ENCODE measurements at places on chromosomes 11 and 22.

- DNase-seq = no peak
These were observed 16.8 kb downstream of the PPIL2 start for GRCh38 chr22:21682385-21683175.

- peak; percentile 57 for DNase-seq
These were observed at the start of gene PRR5 for GRCh38 chr22:44701824-44702478. Gene PRR5, plus strand, starts transcription at chr22:44702204. Its CDS starts 271 bp downstream, at chr22:44702475.

GRCh38 chr11:69106031-69106811 is 49.5 kb upstream of the SMIM38 start:
- DNase-seq = no peak

DNA sequence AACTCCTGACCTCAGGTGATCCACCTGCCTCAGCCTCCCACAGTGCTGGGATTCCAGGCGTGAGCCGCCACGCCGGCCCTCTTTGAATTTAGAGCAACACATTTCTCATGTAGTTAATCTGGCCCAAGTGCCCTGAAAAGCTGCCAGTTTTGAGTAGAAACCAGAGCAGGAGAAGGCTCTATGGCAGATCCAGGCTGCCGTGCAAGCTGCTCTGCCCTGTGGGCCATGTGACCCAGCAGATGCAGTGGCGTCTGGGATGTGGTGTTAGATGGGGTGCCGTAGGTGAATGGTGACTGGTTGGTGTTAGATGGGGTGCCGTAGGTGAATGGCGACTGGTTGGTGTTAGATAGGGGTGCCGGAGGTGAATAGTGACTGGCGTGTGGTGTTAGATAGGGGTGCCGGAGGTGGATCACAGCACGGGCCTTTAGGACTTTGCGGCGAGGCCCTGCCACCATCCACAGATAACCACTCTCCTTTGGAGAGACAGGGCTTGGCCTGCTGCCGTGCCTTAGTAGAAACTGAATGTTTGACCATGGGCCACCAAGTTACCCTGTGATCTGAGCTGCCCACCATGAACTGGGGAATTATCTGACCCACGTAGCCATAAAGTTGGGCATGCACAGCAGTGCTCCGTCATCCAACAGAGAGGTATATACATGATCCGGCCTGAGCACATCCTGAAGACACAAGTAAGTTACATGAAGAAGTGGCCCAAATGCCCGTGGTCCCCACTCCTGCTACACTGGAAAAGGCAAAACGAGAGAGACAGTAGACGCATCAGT is 32.7 kb downstream of the ASCL2 start:
- no peak for DNase-seq

GRCh38 chr11:115087791-115088190 is 409.5 kb downstream of the NXPE2 start:
- DNase-seq = no peak

- no peak for DNase-seq
These were observed 147.0 kb downstream of the APOL5 start for GRCh38 chr22:35864545-35865165.

DNA sequence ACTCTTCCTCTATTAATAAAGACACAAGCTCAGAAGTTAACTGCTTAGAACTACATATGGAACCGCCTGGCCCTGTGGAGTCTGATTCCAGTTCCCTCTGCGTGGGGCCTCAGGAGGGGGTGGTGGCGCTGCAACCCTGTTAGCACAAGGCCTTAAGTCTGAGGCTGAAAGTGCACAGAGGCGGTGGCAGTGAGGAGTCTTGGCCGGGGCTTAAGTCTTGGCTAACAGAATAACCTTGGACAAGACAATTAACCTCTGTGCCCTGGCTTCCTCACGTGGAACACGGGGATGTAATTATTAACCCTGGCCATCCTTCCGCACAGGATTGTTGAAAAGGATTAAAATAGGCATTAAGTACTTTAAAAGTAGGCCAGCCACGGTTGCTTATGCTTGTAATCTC is 191.5 kb downstream of the CEP164 start:
- DNase-seq = no peak

DNA sequence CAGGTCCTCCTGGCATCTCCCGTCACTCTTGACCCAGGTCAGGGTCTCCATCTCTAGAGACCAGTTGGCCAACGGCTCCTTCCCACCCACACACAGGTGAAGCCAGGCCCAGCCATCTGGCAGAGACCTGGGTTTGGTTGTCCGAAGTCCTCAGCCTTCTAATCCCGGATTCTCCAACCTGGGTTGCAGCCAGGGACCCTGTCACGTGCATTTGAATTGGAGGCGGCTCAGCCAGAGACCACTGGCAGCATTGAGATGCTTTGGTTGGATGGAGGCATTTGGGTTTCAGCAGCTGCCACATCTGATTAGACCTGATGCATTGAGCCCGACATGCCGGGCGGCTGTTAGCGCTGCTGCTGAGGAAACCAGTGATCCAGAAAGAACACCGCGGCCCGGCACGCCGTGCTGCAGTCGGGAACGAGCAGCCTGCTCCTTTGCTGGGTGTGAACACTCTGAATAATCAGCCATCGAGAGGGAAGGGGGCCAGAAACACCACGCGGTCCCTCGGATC is 163.2 kb downstream of the BRD1 start:
- DNase-seq = no peak

DNA sequence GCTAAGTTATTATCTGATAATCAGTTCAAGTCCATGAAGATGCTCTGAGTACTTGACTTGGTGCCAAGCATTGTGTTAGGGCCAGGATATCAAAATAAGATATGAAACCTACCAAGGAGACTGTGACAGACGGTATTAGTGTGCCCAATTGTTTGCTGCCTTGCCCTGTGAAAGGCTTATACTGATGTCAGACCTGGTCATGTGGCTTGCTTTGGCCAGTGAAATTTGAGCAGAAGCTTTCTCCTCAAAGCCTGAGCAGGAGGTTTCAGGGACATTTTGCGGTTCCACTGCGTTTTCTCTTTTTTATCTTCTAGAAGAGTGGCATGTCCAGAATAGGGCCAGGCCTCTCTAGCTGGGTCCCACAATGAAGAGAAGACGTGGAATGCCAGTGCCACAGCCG is 15.8 kb upstream of the PKNOX2 start:
- no peak for DNase-seq

DNA sequence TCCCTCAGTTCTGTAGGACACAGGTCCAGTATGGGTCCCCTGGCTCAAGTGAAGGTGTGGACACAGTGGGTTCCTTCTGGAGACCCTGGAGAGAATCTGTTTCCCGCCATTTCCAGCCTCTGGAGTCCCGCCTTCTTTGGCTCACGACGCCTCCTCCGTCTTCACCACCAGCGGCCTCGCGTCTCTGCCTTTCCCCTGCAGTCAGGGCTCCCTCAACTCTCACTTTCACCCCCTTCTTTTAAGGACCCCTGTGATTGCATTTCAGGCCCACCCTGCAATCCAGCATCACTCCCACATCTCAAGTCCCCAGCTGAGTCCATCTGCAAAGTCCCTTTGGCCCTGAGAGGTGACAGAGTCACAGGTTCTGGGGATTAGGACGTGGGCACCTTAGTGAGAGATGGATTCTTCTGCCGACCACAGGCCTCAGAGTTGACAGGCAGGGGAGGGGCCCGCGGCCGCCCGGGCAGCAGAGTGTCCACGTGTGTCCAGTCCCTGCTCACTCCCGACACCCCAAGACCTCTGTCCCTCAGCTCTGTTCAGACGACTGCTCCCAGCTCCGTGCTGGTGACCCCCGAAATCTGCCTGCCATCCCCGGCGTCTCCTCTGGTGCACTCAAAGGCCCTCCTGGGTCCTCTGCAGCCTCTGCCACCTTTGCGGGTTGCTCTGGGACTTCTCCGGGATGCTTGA is 36.9 kb upstream of the KRTAP5-7 start:
- no peak for DNase-seq

DNA sequence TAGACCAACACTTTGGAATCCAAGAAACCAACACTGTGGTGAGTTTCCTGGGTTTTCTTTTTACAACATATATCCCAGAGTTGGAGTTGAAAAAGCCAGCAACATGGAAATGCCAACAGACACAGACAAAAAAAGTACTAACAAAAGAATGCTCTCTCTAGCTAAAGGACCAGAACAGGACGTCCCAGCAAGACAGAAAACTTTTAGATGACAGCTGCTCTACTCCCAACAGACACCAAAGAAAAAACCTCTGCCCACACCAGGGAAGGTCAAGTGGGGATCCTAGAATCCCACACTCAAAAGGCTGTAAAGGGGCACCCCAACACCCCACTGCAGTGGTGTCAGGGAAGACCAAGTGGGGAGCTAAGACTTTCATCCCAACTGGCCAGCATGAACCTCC is 23.3 kb downstream of the RRAS2 start:
- DNase-seq = no peak

GRCh38 chr11:59801981-59802638 is 8.5 kb downstream of the MRPL16 start:
- DNase-seq = no peak

DNA sequence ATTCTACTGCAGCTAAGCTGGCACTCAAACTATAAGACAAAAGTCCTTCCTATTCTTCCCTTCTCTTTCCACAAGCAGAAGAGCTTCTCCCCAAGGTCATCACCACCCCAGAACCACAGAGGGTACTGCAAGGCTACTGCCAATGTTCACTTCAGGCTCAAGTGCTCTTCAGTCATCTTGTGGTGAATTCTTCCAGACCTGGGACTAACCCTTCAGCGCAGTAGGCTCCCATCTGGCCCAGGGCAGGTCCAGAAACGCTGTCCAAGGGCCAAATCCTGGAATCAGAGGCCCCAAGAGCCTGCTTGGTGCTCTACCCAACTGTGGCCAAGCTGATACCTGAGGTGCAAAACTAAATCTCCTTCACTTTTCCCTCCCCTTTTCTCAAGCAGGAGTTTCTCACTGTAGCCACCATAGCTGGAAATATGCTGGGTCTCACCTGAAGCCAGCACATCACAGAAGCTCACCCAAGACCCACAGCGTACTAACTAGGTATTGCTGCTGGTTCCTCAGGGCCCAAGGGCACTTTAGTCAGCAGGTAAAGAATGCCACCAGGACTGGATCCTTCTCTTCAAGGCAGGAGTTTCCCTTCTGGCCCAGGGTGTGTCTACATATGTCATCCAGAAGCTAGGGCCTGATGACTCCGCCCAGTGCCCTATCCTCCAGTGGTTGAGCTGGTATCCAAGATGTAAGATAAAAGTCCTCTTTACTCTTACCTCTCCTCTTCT is 27.8 kb downstream of the FCHSD2 start:
- no peak for DNase-seq

DNA sequence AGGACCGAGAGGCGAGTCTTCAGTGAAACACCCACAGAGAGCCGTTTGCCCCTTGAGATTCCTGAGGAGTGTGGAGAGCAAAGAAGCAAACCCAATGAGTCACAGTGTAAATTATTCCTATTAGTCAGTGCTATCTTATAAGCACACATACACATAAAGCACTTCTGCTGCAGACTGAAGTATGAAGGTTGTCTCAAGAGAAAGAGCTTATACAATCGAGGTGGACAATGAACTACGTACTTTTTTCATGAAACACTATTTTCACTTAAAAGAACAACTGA is 37.3 kb downstream of the GALNT18 start:
- peak; percentile 80 for DNase-seq

DNA sequence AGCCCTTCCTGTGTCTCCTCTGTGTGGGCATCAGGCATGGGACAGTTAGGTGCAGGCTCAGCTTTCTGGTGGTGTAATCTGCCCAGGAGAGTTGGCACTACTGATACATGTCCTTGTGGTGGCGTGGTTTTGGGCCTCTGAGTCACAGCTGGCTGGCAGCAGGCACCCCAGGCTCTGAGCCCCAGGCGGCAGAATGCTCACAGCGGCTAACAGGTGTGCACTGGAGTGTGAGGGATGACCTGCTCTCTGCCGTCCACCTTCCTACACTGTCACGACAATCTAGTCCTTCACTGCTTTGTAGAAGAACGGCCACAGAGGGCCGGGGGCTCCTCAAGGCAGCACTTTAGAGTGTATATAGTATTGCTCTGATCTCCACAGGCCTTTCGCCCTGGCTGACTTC is 100.3 kb upstream of the PITPNB start:
- DNase-seq = no peak

DNA sequence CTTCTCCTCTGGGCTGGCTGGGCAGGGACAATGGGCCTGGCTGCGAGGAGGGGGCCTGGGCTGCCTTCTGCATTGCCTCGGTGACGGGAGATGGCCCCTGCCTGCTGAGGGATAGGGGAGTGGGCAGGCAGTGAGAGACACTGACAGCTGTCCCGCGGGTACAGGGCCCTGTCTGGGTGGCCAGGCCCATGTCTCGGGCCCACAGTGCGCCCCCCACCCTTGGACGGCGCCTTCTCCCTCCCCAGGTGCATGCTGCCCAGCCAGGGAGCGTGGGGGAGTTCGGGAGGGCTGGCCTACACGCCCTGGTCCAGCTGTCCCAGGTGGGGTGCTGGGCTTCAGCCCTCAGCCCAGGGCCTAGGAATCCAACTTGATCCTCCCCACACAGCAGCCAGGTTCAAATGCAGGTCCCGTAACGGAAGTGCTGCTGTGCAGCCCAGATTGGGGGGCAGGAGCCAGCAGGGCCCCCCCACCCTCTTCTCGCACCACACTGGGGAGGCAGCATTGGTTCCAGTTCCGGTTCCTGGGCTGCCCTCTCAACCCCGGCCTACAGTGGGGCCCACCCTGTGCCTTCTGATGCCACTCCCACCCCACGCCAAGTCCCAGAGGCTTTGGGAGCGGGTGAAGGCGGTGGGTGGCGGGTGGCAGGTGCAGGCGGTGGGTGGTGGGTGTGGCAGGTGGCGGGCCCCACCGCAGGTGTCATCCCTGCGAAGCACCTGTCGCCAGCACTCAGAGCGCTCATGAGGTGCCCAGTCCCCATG is 7.3 kb upstream of the TSSC4 start:
- DNase-seq = no peak

- no peak for DNase-seq
These were observed 607.7 kb upstream of the TENM4 start for GRCh38 chr11:80048513-80048912.

DNA sequence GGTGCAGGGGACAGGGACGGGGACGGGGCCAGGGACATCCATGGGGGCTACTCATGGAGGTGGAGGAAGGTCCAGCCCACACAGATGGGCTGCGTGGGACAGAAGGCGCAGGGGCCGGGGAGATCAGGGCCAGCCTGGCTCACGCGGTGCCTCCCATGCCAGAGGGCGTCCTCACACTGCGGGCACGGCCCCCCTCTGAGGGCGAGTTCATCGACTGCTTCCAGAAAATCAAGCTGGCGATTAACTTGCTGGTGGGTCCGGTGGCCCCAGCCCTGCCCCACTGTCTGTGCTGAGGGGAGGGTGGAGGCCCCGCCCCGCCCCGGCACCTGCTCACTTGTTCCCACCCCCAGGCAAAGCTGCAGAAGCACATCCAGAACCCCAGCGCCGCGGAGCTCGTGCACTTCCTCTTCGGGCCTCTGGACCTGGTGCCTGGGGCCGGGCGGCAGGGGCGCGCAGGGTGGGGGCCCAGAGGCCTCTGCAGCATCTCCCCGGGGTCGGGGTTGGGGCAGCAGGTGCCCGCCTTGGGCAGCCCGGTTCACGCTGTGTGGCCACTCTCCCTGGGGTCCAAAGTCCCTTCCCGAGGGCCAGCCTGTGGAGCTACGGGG is 15.8 kb downstream of the EPS8L2 start:
- DNase-seq = no peak

GRCh38 chr11:8086001-8086479 is 5.0 kb downstream of the TUB start:
- no peak for DNase-seq

GRCh38 chr11:279966-280705 is 1.9 kb downstream of the NLRP6 start:
- DNase-seq = no peak

Measured in AG09309 (cell line).